ENCODE measurements at places on chromosomes 5 and 9.
A peak's percentile ranks its signal among the peaks of the same experiment; 100 is the strongest.

GRCh38 chr5:55406292-55406691, 98.5 kb downstream of the MTREX start:
- no peak for DNase-seq

GRCh38 chr5:76667495-76667894, 44.3 kb upstream of the F2RL2 start:
- DNase-seq, result no peak

DNA sequence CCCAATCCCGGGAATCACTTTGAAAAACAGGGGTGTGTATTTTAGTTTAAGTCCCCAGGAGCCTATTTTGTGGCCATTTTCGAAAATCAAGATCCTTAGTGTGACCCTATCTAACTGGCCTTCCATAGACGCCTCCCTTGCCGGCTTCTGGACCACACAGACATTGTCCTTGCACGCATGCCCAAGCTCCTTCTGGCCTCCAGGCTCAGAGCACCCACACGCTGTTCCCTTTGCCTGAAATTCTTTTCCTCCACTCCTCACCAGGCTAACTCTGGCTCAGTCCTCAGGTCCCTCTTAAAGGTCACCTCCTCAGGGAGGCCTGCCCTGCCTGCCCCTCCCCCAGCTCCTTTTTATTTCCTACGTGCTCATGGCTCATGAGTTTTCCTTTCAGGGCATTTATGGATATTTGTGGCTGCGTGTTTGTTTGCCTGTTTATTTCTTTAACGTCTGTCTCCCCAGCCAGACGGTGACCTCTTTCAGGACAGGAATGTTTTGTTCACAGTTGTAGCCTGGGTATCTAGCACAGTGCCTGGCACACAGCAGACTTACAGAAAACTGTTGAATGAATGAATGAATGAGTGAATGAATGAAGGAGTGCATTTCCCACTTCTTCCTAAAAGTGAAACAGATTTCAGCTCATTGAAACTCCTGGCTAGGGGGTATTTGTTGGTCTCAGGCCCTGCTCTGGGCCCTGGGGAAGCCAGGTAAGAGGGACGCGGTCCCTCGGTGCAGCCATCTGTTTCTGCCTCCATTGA, 79.1 kb upstream of the IER5L start:
- DNase-seq, result no peak

GRCh38 chr5:147515269-147515668, 5.4 kb upstream of the DPYSL3 start:
- DNase-seq, result no peak

GRCh38 chr9:133782157-133783130, 44.3 kb upstream of the SARDH start:
- DNase-seq, result peak; percentile 50

DNA sequence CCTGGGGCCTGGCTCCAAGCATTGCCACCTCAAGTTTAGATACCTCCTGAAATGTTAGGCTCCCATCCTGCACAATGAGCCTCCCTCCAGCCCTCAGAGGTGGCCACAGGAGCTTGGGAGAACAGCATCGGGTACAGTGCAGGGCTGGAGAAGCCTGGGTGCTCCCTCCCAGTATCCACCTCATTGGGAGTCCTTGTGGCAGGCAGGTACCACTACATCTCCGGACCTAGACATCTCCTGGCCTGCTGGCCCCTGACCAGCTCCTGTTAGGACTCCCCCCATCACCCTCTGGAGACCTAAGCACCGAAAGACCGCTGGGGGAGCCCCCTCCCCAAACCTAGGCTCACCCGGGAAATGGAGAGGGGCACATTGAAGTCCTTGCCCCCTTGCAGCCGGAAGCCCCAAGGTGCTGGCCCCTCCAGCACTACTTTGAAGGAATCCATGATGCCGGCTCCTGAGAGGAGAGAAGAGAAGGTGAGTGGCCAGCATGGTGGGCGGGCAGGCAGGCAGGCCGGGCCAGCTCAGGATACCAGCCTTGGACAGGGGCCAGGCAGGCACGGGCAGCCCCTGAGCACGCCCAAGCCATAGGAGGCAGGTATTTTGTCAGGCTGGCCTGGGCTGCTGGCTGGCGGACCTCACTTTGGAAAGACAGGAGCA, 1.2 kb downstream of the PDLIM7 start:
- no peak for DNase-seq

DNA sequence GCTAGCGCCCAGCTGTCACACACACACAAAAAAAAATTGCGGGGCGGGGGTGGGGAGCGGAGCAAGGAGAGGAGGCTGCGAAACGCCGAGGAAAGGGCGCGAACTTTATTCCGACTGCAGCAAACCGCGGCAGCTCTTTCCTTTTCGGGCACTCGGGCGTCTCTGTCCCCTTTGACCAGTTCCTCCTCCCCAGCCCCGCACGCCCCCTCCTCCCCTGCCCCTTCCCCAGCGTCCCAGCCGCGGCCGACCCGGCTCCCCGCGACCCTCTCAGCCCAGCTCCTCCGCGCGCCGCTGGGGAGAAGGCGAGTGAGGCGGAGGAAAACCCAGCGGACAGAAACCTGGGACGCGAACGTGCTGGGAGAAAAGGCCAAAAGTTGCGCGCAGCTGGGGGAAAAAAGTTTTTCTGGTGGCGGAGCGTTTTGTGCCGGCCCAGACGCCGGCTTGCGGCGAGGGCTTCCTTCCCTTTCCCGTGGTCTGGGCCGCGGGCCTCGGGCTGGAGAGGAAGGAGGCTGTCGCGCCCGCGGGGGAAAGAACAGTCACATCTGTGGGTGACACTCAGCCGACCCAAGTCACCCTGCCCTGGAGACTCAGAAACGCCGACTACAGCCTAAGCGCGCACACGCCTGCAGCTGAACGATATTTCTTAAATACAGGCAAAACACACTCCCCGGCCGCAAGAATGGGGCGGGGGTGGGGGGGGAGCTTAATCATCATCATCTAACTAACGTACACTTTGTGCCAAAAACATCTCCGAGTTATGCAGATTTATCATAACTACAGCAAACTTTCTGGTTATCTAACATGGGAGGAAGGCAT, 1.1 kb upstream of the BNC2 start:
- DNase-seq, result no peak
